Posterior cingulate gyrus (tissue), 11 donors: ENCODE measurements at places on chromosomes 16 and 17.

GRCh38 chr17:63826468-63827001 is 696 bp upstream of the PSMC5 start:
- DNase-seq = no peak

- no peak for DNase-seq
Measured at GRCh38 chr17:78789149-78789662, 7.1 kb upstream of the CYTH1 start.

GRCh38 chr16:65545413-65545956 is 423.6 kb upstream of the CDH11 start:
- DNase-seq = no peak

- DNase-seq = no peak
Measured at GRCh38 chr16:13645601-13646245, 274.2 kb upstream of the ERCC4 start.

GRCh38 chr17:75475851-75476250 is 19.4 kb downstream of the TMEM94 start:
- DNase-seq = no peak

DNA sequence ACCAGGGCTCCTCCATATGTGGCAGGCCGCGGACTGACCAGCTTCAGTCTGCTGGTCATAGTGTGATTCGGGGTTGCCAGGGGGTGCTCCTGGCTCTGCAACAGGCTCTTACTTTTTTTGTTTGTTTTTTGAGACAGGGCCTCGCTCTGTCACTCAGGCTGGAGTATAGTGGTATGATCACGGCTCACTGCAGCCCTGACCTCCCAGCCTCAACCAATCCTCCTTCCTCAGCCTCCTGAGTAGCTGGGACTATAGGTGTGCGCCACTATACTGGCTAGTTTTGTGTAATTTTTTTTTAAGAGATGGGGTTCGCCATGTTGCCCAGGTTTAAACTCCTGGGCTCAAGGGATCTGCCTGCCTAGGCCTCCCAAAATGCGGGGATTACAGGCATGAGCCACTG is 11.8 kb upstream of the KCNH6 start:
- no peak for DNase-seq
